ENCODE measurements at places on chromosomes 3 and 15. TPM values are rescaled to one million over a fixed set of nuclear protein-coding genes. Genes with fewer than 3 reads are reported as not detected.
A peak's percentile ranks its signal among the peaks of the same experiment; 100 is the strongest.

- DNase-seq, result peak; percentile 1
- H3K27me3 ChIP-seq, result no peaks in the 10 kb centered on the region
- no peak overlapping the region for H3K27ac ChIP-seq
- H3K4me1 ChIP-seq, result no peaks in the 10 kb centered on the region
- no peaks in the 10 kb centered on the region for H3K36me3 ChIP-seq
Measured at GRCh38 chr15:56428821-56429458, 36.0 kb downstream of the MNS1 start.

DNA sequence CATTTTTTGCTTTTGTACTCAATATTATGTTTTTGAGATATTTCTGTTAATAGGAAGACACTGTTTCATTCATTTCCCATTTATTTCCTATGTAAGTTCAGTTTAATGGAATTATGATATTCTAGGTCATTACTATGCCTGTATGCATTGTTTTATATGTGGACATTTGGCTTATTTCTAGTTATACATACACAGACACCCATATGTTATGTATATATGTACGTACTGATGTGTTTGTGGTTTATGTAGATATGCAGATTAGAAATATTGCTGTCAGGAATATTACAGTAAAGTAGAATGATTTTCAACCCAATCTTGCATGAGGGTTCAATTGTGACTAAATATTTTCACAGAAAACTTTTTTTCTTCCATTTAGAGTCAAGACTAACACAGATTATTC is 190.5 kb downstream of the KCNH8 start:
- H3K27me3 ChIP-seq, result no peaks in the 10 kb centered on the region
- no peak overlapping the region for H3K4me3 ChIP-seq
- no peak for DNase-seq
- H3K4me1 ChIP-seq, result no peaks in the 10 kb centered on the region

Gene NUP210
- 149 TPM for total RNA-seq

Gene POPDC2
- total RNA-seq, result 7.3 TPM

Gene FANCD2OS
- not detected for total RNA-seq
